Left lobe of liver (tissue), 2 donors: ENCODE measurements at places on chromosomes 1 and 21. TPM values are rescaled to one million over a fixed set of nuclear protein-coding genes. Genes with fewer than 3 reads are reported as not detected.

The PTCH2 gene
- total RNA-seq: 0.45 TPM

The ITPKB gene
- 3.1 TPM for total RNA-seq

The TMIGD3 gene
- total RNA-seq: 7.8 TPM

The HPCA gene
- not detected for total RNA-seq

The FCRLA gene
- not detected for total RNA-seq

The KRTAP27-1 gene
- not detected for total RNA-seq

The SLC5A9 gene
- total RNA-seq: 20.6 TPM

GRCh38 chr1:227729144-227729880 lies 5.8 kb downstream of the JMJD4 start:
- DNase-seq: peak; percentile 56

- DNase-seq: no peak
Measured at GRCh38 chr1:91398291-91398690, 6.3 kb downstream of the HFM1 start.

GRCh38 chr21:39542736-39543135 lies 70.0 kb upstream of the B3GALT5 start:
- DNase-seq: no peak

DNA sequence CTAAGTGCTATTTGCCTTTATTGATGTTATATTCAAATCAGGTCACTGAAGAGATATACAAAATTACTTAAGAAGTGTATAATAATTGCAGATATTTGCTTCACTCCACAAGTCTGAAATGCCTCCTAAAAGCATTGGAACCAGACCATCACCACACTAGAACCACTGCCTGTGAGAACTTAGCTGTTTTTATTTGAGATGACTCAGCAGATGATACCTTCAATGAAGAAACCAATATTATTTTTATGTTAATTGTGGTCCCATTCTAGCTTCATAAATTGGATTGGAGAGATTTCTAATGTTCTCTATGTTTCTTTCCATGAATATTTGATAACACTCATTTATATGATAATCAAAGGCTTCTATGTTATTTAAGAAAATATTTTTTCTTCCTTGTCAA lies 740.6 kb downstream of the KCNT2 start:
- no peak for DNase-seq
